ENCODE measurements at places on chromosomes 1 and 21.
A peak's percentile ranks its signal among the peaks of the same experiment; 100 is the strongest.

DNA sequence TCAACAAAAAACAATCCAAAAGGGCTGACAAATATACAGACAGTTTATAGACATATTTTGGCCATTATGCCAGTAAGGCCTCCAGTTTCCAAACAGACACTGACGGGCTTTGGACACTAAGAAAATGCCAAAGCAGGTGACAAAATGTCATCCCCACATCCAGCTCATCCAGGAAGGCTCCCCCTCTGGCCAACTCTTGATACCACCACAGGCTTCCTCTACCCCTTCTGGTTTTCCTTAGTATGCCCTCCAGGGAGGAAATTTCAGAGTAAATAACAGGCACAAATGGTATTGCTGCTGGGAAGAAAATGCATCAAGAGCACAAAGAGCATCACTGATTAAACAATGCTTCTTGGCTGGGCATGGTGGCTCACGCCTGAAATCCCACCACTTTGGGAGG, 225.3 kb downstream of the VAV3 start:
- no peak for DNase-seq

- no peak for DNase-seq
These were observed 11.8 kb upstream of the CSF1 start for GRCh38 chr1:109898842-109899241.

GRCh38 chr1:36365381-36365780, 20.3 kb downstream of the STK40 start:
- no peak for DNase-seq

DNA sequence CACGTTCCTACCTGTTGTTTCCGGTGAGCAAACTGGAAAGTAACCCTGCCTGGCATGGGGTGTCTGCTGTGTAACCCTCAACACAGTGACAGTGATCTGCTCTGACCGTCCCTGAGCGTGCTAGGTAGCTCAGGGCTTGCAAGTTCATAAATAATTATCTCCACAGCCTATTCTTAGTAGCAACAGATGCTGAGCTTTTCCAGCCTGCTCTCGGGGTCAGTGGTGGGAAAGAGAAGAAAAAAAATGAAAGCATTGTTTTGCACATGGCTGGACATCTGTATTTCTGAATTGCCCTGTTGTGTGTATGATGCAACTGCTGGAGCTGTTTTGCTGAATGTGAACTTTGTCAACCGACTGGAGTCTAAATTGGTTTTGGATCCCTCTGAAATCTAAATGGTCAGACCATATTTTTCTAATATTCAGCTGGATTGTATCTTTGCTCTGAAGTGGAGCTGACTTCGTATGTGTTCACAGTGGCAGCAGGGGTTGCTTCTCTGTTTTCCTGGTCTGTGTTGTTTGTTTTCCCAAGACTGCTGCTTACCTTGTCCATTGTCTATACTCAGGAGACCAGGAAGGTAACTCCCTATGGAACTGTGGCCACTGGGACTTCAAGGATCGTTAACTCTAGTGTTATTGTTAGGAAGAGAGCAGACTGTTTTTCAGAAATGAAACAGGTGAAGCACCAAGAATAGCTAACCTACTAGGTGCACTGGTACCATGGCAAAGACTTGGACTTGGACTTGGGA, 27.0 kb downstream of the TGFB2 start:
- DNase-seq: no peak

- no peak for DNase-seq
These were observed 9.2 kb upstream of the ARF1 start for GRCh38 chr1:228073061-228073856.

DNA sequence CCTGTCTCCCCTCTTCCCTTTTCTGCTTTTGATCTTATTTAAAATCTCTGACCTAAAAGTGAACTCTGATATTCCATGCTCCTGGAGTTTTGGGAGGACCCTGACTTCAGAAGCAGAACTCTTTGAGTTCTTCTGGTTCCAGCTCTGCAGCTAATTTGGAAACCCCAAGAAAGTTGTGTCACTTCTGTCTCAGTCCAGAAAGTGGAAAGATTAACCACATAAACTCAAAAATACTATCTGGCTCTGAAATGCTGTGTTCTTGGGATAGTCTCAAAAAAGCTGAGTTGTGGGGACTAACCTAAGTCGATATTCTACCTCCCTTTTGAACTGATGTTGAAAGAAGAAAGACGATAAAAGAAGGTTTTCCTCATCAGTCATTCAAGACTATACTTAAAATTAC, 59.8 kb downstream of the ITPKB start:
- no peak for DNase-seq

- DNase-seq: no peak
These were observed 31.7 kb downstream of the AK5 start for GRCh38 chr1:77313491-77313890.

GRCh38 chr1:57269630-57270225, 154.1 kb downstream of the DAB1 start:
- DNase-seq: no peak

GRCh38 chr21:35792569-35793305, 267.6 kb downstream of the SETD4 start:
- DNase-seq: no peak

- DNase-seq: no peak
These were observed 601 bp downstream of the CEPT1 start for GRCh38 chr1:111140680-111140967.

DNA sequence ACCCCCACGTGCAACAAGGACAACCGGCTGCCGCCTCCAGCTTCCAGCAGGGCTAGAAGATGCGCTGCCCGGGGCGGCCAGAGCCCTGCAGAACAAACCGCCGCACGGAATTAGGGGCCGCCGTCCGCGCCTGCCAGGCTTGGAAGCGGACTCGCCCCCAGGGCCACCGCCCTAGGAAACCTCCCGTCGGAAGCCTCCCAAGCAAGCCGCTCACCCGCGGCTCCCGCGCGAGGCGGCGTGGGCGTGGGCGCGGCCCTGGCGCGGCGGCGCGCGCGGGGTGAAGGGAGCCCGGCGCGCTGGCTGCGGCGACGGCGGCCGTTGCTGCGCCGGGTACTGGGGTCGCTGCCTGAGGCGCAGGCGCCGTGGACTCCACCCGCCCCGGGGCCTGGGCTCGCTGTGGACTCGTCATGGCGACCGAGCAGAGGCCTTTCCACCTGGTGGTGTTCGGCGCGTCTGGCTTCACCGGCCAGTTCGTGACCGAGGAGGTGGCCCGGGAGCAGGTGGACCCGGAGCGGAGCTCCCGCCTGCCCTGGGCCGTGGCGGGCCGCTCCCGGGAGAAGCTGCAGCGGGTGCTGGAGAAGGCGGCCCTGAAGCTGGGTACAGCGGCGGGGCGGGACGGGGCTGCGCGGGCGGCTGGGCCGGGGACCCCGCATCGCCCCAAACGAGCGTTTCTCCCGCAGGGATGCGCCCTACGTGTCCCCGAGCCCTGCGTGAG, at the start of gene SCCPDH:
SCCPDH (plus strand) TSS at position 394 of the 715 bp plus-strand sequence; CDS start at position 408, 14 bp downstream.
- no peak for DNase-seq

GRCh38 chr1:230807561-230808280, 60.5 kb downstream of the CAPN9 start:
- DNase-seq: no peak

DNA sequence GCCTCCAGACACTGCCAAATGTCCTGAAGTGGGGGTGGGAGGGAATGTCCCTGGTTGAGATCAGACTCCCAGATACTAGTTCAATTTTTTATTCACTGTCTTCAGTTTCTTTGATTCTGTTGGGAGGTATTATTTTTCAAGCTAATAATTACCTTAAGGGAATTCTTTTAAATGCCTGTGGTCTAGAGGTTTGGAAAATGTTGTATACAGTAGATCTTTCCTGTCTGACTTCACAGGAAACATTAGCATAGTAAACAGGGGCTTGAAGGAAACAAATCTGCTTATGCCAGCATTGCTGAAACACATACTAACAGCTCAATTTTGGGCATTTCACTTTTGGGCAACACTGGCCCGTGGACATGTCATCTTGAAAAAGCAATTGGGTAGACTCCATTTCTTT, 84.3 kb upstream of the HP1BP3 start:
- DNase-seq: no peak

GRCh38 chr1:84156210-84156621, 12.1 kb downstream of the PRKACB start:
- DNase-seq: peak; percentile 88

DNA sequence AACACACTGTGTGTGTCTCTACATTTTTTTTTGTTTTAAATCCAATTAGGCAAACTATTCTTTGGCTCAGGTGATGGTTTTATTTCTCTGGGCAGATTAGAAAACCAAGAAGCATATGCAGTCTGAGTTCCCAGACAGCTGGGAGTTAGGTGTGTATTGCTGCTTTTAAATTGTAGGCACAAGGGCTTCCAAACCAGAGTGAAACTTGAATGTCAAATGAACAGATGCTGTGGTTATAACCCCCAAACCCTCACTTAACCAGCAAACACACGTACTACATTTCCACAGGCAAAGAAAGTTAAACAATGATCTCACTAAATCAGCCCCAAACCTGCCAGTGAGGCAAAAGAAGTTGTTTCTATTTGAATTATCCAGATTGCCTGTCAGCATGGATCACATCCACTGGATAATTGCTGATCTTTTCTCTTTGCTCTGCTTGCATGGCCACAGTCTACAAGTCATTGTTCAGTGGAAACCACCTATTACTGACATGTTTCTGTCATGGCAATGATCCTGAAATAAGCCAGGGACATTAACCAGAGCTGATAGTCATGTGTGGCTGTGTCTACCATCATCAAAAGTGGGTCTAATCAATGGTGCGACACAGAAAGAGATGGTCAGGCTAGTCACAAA, 576.5 kb upstream of the PLXNA2 start:
- DNase-seq: no peak

DNA sequence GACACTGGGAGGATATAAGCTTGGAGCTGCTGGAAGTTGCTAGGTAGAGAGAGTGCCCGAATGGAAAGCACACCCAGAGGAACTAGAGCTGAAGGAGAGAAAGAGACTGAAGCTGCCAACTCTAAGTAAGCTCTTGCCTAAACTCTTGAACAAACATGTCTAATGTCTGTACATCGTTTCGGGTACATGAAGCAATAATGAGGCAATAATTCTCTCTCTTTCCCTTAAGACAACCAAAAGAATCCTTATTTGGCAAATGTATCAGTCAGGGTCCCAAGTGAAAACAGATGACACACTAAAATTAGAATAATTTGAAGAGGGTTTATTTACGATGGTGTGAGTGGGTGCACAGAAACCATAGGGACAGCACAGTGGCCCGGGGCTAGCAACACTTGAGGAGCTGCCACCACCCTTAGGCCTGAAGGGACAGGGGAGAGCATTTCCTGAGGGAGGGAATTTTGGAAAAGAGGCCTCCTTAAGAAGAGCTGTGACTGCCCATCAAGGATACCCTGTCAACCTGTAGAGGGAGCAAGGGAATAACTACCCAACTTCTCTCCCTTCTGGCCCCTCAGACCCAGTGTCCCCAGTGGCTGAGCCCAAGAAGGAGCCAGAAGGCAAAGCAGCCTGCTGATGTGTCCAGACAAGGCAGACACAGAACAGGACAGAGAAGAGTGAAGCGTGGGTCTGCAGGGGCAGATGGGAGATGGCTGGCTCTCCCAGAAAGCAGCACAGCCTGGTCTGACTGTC, 36.1 kb upstream of the KHDRBS1 start:
- DNase-seq: no peak

DNA sequence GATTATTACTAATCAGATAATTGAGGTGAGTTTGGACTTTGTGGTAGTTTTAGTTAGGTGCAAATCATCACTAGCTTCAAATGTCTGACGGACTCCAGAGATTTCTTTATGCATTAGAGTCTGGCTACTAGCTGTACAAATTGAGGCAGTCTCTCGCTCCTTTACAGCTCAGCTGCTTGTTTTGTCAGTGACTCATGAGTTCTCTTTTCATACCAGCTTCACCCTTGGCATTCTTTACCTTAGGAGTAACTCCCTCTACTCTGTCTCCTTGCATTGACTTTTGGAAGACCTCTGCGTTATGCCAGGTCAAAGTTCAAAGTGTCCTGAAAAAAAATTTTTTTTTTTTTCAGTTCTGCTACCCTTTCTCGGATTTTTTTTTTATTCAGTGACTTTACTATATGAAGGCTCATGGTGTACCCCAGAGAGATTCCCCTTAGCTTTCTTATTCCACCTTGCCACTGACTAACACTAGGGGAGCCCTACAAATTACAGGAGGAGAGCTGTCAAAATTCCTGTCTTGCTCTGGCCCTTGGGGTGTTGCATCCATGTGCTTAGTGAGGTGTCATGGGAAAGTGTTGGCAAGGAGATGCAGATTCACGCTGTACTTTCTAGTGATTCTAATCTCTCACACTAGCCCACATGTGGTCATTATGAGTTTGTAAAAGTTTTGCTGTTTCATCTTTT, 576.6 kb downstream of the ADGRL2 start:
- DNase-seq: no peak

GRCh38 chr1:230104395-230105244, 37.6 kb downstream of the GALNT2 start:
- DNase-seq: peak; percentile 98

DNA sequence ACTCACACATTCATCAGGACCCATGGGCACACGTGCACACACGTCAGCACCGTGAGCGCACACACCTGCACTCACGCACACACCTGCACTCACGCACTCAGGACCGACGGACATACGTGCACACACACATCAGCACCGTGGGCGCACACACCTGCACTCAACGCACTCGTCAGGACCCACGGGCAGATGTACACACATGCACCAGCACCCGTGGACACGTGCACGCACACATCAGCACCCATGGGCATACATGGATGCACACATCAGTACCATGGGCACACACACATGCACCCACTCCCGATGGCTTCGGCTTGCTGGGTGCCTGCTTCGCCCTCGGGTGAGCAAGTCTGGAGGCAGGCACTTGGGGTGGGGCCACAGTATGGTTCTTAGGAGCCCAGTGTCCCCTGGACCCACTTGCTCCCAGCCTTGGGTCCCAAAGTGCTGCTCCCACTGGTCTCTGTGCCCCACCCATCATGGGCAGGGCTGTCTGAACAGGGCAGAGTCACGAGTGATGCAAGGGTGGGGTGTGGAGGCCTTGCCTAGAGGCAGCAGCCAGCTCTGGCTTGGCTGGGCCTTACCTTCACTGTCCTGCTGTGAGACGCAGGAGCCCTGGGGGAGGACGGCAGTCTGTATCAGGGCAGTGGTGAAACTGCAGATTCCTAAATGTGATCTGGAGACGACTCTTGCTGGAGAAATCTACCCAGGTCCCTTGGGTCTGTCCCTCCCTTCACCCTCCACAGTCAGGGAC, 49.8 kb downstream of the SKI start:
- no peak for DNase-seq

- peak; percentile 68 for DNase-seq
These were observed 130.3 kb downstream of the FGGY start for GRCh38 chr1:59427155-59427554.

Measured in Panc1 (cell line).